ENCODE measurements at places on chromosomes 5 and 9. TPM values are rescaled to one million over a fixed set of nuclear protein-coding genes. Genes with fewer than 3 reads are reported as not detected.
A peak's percentile ranks its signal among the peaks of the same experiment; 100 is the strongest.

The STKLD1 gene
- 2.2 TPM for total RNA-seq

The FBP2 gene
- not detected for total RNA-seq

DNA sequence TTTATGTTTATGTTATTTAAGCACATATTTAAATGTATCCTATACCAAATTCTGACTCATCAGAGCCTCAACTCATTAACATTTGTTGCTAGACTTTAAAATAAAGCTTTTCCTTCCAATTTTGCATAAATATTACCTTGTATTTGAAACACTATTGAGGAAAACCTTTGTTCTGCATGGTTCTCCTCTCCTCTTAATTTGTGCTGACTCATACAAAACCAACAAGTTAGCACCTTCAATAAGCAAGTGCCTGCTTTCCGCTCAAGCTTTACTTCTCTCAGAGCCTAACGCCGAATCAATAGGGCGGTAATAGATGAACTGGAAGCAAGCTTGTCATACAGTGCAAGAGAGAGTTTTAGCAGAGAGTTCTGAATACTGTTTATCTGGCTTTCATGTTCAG, 7.9 kb downstream of the AMACR start:
- DNase-seq = no peak

GRCh38 chr9:114606597-114607207, 4.4 kb upstream of the TMEM268 start:
- no peak for DNase-seq

DNA sequence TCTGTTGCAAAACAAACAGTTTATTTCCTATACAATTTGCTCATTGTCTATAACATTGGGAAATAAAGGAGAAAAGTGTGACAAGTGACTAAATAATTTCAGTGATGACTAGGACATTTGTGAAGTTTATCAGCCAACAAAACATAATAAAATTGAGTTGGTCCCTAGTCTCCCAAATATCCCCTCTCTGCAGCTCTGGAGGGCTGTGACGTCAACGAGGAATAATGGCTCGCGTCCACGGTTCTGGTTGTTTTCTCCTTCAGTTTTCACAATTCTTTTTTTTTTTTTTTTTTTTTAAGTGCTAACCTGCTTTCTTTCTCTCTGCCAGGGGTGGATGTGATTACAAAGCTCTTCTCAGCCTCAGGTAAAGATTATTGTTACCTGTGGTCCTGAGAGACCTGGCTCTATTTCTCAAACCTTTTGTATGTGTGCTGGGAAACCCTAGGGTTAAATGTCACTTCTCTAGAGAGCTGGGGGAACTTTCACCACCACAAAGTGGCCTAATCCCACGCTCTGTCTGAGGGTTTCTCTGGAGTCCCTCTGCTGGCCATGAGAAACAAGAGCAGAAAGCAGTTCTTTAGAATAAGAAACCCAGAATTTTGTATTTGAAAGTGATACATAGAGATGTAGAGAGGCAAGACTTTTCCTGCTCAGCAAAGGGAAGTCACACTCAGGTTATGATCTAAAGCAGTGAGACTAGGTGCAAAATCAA, 36.2 kb upstream of the ANKRD55 start:
- peak; percentile 65 for DNase-seq

The TRIM7 gene
- not detected for total RNA-seq

DNA sequence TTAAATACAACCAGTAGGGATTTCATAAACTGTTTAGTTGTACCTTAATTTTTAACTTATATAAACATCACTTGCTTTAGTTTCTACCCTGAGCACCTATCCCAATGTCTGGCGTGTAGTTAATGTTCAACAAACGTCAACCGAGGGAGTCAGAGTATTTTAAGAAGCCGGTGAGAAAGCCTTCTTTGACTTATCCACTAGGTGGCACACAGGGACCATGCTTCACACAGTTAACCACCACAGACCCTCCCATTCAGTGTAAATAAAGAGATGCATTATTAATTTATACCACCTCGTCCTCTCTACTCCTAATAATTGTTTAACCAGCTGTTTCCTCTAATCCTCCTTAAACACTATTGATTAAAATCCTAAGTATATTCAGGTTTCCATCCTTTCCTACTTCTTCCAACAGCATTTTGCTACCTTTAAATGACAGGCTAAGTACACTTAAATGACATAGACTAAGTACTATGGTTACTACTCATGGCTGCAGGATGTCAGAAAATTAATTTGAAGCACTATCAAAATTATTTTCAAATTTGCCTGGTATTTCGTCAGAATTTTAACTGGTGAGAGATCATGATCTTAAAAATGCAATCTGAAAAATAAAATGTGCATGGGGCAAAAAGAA, 2.3 kb downstream of the HAPLN1 start:
- peak; percentile 70 for DNase-seq

The BNC2 gene
- total RNA-seq = not detected

GRCh38 chr5:173866858-173867679, 21.1 kb upstream of the CPEB4 start:
- no peak for DNase-seq

The TSSK1B gene
- total RNA-seq = not detected

DNA sequence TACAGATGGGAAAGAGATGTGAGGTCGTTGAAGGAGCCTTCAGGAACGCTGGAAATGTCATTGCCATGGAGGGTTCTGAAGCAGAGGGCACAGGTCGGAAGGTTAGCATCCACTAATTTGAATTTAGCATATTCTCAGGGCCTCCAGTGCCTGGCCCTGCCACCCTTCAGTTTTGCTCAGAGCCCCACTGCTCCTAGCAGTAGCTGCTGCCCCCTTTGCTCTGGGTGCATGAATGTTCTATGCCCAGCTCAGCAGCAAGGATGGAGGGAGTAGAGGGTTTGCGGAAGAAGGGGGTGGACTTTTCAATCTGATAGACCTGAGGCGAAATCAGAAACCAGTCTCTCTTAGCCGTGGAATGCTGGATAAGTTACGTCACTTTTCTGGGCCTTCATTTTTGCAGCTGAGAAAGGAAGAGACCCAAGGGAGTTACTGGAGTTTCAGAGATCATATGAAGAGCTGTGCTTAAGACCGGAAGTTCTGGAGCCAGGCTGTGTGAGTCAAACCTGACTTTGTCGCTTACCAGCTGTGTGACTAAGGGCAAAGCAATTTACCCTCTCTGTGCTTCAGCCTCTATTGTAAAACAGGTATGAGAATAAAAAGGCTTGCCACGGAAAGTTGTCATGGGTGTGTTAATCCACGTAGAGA, 133.2 kb upstream of the PANK3 start:
- no peak for DNase-seq

DNA sequence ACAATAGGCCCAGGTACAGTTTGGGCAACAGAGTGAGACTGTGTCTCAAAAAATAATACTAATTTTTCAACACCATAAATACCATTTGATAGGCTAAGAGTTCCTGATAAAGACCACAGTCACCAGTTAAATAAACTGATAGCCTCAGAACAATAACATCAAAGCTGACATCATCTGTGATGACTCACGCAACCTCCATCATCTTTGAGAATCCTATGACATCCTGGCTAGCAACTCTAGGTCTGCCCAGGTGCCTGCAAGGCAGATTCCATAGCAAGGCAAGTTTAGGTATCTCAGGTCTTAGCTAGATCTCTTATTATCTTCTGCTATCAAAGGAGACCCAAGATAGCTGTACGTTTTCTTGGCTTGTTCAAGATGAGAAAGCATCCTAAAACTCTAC, 30.5 kb upstream of the UBAP2 start:
- DNase-seq = no peak

Data from HepG2 (cell line).